ENCODE measurements at places on chromosomes 6 and 20.

DNA sequence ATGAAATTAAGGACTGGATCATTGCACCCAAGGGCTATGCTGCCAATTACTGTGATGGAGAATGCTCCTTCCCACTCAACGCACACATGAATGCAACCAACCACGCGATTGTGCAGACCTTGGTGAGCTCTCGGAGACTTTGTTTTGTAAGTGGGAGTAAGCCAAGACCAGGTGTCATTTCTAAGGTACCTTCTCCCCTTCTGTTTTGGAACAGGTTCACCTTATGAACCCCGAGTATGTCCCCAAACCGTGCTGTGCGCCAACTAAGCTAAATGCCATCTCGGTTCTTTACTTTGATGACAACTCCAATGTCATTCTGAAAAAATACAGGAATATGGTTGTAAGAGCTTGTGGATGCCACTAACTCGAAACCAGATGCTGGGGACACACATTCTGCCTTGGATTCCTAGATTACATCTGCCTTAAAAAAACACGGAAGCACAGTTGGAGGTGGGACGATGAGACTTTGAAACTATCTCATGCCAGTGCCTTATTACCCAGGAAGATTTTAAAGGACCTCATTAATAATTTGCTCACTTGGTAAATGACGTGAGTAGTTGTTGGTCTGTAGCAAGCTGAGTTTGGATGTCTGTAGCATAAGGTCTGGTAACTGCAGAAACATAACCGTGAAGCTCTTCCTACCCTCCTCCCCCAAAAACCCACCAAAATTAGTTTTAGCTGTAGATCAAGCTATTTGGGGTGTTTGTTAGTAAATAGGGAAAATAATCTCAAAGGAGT, 30.4 kb downstream of the TXNDC5 start:
- no peak for DNase-seq

- DNase-seq, result no peak
These were observed 60.1 kb upstream of the E2F3 start for GRCh38 chr6:20341564-20341963.

DNA sequence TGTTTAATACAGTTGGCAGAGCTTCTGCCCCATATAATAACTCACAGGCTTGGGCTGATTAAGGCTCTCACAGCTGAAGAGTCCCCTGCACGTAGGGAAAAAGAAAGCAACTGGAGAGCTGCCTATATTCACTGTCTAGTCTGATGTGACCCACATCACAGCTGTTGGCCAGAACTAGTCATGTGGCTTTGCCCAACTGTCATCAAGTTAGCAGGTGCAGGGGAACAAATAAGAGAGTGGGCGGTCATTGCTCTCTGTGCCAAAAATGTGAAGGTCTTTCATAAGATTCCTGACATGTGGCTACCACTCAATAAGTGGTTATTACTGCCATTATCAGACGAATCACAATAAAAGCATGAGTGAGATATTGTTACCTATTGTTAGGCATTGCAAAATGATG, 665.2 kb downstream of the DOK5 start:
- DNase-seq, result no peak

- no peak for DNase-seq
These were observed 258.1 kb downstream of the UTRN start for GRCh38 chr6:144543006-144543871.

- DNase-seq, result no peak
These were observed 8.4 kb downstream of the SOX4 start for GRCh38 chr6:21601932-21602390.

- no peak for DNase-seq
These were observed 34.8 kb upstream of the UST start for GRCh38 chr6:148711833-148712654.

DNA sequence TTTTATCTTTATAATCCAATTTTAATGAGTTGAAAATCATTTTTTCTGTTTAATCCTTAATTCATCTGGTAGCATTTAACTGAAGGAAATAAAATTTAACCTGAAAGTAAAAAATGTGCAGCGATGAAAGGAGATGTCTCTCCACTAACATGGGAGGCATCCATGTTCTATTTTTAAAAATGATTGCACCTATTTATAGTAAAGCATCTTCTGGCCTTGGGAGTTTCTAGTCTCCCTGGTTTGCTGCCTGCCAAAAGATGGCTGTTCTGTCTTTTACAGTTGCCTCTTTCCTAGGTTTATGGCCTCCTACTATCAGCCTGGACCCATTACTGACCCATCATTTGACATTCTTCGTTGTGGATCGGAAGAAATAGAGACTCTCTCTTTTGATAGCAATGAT, 143.0 kb downstream of the B3GAT2 start:
- no peak for DNase-seq

DNA sequence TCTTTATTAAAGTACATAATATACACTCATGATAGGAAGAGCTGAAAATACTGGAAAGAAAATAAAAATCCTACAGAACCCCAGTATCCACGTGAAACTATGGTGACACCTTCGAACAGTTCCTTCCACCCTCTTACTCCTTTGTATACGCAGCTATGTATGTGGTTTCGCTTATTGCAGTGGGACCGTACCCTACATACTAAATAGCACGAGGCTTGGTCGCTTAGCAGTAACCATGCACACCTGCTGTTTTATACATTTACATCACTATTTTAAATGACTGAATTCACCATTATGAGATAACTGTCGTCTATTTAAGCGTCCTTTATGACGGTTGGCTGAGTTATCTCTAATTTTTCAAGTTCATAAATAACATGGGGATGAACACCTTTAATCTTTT, 400.1 kb downstream of the CDH4 start:
- DNase-seq, result no peak

GRCh38 chr20:36179170-36179945, 24.8 kb downstream of the EPB41L1 start:
- DNase-seq, result no peak

DNA sequence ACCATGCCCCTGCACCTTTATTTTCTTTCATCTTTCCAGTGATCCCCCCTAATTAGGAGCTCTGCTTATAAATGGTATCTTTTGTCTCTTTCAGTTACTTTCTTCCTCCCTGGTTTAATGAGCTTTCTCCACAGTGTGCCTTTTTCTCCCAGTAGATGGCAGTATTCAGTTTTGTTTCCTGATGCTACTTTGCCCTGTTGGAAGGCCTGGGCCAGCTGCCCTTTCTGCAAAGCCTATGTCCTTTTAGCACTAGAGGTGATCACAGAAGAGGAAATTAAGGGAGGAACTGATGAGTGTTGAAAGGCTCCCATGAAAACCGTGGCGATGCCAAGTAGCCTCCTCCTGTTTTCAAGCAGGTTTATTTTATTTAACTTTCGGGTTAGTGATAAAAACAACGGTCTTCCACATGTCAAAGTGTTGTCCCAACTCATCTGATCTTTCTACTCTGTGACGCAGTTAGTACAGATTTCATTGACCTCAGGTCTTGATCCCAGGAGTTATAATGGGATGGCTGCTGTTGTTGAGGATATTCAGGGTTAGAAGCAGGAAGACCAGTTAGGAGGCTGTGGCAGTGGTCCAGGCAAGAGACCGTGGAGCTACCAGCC, 184.2 kb upstream of the BMP2 start:
- DNase-seq, result peak; percentile 37

DNA sequence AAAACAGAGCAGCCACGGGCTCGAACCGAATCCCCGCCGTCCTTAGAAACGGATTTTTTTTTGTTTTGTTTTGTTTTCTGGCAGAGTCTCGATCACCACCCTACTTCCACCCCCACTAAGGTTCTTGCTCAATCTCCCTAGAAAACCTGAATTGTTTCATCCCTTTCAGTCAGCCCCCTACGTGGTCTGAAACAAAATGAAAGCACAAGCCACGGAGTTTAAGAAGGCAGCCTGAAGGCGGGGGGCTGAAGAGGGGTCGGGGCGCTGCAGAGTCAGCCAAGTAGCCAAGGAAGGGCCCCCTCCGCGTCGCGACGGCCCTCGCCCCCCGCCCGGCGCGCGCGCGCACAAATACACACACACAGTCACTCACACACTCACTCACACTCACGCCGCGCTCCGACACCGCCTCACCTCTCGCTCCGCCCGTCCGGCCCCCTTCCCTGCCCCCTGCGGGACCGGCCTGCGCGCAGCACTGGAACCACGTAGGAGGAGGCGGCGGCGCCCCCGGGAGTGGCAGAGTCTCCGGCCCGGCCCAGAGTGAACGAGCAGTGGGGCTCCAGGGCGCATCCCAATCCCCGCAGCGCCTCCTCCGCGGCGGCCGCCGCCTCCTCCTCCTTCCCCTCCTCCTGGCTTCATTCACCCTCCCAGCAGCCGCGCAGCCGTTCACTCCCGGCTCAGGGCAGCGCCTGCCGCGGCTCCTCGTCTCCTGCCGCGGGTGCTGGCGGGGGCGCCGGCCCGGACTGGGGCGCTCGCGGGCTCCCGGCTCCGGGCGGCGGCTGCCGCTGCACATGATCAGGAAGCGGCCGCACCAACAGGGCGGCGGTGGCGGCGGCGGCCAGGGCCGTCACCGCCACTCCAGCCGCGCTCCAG, 1.4 kb downstream of the ATXN1 start:
- DNase-seq, result peak; percentile 90

DNA sequence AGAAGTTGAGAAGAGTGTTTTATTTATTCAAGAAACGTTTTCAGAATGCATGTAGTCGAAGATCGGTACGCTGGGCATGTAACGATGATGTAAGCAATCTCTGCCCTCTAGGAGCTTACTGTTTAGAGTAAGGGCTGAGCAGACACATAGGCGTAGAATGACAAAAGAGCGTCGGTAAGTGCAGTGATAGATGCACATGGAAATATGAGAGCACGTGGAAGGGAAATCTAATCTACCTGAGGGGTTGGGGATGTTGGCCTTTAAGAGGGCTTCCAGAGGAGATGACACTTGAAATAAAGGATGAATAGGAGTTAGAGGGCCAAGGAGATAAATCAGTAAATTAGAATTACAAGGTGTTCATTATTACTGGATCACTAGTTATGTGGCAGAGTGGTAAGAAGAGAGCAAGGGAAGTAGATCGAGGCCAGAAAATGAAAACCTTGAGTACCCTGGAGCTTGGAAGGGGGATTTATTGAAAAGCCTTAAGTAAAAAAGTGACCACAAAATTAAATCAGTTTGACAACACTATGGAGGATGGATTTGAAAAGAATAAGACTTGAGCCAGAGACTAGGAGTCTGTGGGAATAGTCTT, 782 bp downstream of the TRMT11 start:
- DNase-seq, result no peak

DNA sequence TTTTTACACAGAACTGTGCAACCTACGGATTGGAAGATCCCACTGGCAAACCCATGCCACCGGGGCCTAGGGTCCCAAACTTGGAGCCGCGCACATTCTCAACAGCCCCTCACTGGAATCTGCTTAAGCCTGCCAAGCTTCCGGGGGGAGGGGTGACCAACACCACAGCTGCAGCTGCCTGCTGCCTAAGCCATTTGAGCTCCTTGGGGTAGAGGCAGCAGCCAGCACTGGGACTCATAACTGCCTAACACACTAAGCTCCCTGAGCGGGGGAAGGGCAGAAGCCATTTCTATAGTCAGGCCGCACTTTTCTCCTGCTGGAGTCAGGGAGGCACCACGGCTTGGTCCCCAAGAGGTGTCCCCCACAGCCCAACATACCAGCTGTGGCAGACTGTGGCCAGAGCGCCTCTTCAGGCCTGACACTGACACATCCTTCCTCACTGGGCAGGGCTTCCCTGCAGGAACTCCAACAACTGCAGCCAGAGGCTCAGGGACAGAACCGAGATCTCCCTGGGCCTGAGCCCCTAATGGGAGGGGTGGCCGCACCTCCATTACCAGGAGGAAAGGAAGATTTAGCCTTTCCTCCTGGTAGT, 270.3 kb upstream of the ECI2 start:
- no peak for DNase-seq

- DNase-seq, result no peak
These were observed 63.0 kb upstream of the CD2AP start for GRCh38 chr6:47414423-47415167.

GRCh38 chr20:59600472-59600871, 3.9 kb upstream of the PHACTR3 start:
- DNase-seq, result no peak

- DNase-seq, result no peak
These were observed 25.9 kb downstream of the MTO1 start for GRCh38 chr6:73487473-73487872.

- no peak for DNase-seq
These were observed 16.1 kb upstream of the SRSF3 start for GRCh38 chr6:36578030-36578429.

DNA sequence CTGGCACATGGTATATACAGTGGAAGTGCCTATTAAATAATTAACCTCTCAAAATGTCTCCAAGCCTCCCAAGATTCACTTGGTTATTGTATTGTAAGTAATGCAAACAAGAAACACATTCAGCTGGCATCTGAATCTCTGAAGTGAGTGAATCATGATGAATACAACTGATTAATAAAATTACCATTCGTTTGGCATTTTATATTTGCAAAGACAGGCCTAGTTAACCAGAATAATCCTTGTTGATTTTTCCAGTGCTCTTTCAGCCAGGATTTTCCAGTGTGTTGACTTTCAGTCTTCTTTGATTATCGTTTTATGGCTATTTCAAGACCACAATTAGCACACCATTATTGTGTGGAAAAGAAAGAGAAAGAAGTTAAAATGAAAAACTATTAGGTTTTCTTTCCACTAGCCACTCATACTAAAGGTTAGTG, 20.3 kb downstream of the SLC22A2 start:
- no peak for DNase-seq

- DNase-seq, result peak; percentile 70
These were observed 8.3 kb downstream of the SEMG2 start for GRCh38 chr20:45229264-45230056.

- DNase-seq, result peak; percentile 77
These were observed 103.6 kb upstream of the NXT1 start for GRCh38 chr20:23246717-23247664.

- no peak for DNase-seq
These were observed 59.6 kb downstream of the TIAM2 start for GRCh38 chr6:155054491-155055250.

GRCh38 chr20:41082306-41082705, 53.7 kb downstream of the TOP1 start:
- no peak for DNase-seq

- DNase-seq, result peak; percentile 86
These were observed 60.4 kb upstream of the KLHL31 start for GRCh38 chr6:53725791-53726575.

GRCh38 chr6:112502351-112503090, 155.4 kb downstream of the RFPL4B start:
- DNase-seq, result no peak

- DNase-seq, result peak; percentile 47
These were observed 6.7 kb downstream of the STX11 start for GRCh38 chr6:144156991-144157390.
